Activated CD4-positive, alpha-beta T cell treated with anti-CD3 and anti-CD28 coated beads, Interleukin-2, amount 50 U/mL, for 24 hours (primary cell): ENCODE measurements at places on chromosomes 1 and 21.
A peak's percentile ranks its signal among the peaks of the same experiment; 100 is the strongest.

DNA sequence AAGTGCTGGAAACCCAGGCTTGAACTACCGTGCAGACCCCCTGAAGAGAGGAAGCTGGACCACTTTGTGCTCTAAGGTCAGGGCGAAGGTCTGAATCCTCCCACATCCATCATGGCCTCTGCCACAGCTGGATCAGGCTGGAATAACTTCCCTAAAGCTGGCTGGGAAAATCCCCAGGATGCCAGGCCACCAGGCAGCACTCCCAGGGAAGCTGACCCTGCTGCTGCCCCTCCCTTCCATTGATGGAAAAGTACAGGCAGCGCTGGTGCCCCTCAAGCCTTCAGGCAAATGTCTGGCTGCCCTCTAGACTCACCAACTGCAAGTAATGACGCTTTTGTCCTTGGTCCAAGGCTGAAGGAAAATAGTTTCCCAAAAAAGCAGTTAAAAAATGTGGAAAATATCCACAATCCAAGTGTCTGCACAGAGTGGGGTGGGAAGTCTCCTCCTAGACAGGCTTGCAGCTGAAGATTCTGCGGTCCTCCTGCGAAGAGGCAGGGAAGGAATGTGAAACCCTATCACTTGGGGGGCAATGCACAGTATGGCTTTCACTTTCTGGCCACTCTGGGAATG lies 39.9 kb upstream of the TSPAN2 start:
- DNase-seq = no peak

GRCh38 chr1:62462370-62462769 lies 25.5 kb downstream of the USP1 start:
- DNase-seq = no peak

DNA sequence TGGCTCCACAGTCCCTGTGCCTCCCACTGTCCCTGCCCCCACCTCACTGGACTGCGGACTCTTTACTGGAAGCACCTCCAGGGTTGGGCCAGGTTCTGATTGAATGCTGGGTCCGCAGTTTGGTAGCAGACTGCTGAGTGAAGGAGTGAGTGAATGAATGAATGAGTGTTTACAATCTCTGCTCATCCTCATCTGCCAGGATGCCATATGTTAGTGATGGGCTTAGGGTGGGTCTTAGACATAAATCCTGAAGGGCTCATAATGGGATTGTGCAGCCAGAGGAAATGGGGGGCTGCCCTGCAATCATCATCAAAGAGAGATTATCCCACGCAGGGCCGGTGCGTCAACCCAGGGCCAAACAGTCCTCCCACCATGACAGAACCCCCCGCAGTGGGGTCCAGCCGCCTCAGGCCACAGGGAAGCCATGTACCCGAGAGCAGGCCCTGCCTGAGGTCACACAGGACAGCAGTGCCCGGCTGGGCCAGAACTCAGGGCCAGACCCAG lies 26.1 kb downstream of the SLC1A7 start:
- no peak for DNase-seq

DNA sequence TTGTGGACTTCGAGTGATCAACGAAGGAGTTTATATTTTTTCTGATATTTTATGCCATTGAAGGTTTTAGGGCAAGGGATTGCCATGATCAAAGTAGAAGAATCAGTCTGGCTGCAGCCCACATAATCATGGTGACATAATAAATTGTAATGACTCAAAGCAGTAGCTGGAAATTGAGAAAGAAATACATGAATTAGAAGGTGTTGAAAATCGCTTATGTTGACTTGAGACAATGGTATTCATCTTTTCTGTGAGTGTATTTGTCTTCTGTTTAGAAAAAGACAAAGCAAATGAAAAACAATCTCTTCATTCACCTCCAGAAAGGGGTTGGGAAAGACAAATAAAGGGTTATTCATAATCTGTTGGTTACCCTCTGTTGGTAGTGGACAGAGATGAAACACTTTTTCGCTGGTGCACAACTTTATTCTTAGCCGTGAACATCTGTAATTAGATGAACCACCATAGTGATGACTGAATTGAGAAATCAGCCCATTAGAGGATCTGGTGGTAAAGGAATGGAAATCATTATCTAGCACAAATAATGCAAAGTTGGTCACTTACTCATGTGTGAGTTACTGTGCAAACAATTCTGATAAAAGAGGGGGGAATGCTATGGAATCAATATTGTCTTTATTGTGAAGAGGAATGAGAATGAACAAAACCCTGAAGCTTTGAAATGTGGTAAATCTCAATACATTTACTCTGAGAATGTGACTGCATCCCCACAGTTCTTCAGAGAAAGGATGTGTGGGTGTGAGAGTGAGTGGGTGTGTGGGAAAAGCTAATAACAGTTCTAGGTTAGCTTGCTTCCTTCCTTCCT lies 121.8 kb downstream of the NTNG1 start:
- DNase-seq = no peak

- DNase-seq = no peak
These were observed 156.7 kb downstream of the SYT2 start for GRCh38 chr1:202553560-202554038.

GRCh38 chr1:203631349-203631748 lies 4.7 kb downstream of the ATP2B4 start:
- DNase-seq = no peak

DNA sequence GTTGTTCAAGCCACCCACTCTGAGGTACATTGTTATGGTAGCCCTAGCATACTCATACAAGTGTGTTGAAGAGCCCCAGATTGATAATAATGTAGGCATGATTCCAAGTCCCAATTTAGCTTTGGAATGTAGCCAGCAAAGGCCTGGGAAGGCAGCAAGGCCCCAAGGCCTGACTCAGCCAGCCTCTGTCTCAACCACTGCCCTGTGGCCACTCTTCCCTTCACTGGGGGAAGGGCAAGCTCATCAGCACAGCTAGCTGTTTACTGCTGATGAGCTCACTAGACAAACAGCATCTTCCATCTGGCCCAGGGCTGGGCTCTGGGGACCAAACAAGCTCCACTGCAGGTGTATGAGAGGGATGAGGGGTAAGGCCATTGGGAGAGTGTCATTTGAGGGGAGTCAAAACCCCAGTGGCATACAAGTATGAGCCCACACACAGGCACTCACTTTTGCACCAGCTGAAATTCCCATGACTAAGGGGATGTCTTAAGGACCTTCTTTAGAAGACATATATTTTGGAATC lies 2.2 kb upstream of the IRF6 start:
- no peak for DNase-seq

DNA sequence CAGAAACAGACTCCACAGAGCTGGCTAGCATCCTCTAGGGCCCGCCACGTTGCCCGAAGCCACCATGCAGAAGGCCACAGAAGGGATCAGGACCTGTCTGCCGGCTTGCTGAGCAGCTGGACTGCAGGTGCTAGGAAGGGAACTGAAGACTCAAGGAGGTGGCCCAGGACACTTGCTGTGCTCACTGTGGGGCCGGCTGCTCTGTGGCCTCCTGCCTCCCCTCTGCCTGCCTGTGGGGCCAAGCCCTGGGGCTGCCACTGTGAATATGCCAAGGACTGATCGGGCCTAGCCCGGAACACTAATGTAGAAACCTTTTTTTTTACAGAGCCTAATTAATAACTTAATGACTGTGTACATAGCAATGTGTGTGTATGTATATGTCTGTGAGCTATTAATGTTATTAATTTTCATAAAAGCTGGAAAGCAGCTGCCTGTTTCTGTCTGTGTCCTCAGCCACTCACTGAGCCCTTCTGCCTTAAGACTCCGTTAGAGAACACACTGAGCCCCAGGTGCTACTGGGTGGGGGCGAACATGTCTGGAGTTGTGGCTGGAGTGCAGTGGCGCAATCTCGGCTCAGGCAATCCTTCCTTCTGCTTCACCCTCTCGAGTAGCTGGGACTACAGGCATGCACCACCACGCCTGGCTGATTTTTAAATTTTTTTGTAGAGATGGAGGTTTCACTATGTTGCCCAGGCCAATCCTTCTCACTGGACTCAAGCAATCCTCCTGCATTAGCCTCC lies 14.8 kb downstream of the MFSD2A start:
- DNase-seq = no peak

DNA sequence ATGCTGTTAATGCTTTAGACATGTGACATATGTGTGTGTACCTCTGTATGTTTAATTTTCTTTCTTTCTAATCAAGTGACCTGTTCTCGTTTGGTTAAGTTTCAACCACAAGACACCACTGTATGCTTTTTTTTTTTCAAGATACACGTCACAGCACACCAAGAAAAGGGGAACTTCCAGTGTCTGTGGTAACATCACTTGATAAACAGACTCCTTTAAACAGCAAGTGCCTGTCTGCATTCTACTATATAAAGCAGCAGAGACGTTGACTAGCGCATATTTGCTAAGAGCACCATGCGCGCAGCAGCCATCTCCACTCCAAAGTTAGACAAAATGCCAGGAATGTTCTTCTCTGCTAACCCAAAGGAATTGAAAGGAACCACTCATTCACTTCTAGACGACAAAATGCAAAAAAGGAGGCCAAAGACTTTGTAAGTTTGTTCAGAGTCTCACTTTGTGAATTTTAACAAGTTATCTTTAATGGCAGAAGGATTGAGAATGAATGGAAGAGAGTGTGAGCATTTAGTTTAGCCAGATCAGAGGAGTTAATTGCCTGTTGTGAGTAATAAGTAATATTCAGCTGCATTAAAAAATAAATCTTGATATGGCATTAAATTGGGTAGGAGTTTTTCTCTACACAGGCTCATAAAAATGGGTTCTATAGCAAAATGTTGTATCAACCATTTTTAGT lies at the start of gene RGS1:
Gene RGS1, plus strand, starts transcription at position 275 of the 691 bp plus-strand sequence. Its CDS starts 20 bp downstream, at position 295.
- DNase-seq = peak; percentile 45

DNA sequence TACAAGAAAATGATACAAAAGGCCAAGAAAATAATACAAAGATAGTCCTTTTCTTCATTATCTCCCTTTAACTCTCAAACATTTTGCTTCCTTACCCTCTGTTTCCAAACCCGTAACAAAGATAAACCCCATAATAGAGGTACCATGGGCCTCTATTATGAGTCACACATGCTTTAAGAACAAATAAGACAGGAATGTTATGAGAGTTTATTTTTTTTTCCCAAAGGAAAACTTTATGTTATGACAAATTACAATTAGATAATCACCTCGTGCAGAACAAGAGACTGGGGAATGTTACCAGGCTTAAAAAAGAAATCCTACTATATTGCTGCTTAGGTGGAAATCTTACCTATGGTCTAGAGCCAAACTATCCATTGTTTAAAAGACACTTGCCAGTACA lies 272.0 kb downstream of the BRINP3 start:
- DNase-seq = no peak

DNA sequence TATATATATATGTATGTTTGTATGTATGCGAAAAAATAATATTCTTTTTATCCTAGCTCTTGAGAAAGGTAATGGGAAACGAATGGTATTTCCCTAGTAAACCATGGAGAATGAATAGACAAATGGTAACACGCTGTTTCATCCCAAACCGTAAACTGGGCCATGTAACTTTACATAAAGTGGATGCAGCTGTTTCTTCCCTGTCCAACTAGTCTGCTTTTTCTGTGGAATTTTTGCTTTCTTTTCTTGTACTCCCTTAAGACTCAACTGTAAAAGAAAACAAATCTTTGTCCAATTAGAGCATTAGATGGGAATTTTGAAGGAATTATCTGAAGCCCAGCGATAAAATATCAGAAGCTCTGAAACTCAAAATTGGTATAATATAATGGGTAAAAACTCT lies 198.1 kb downstream of the NFIA start:
- no peak for DNase-seq

- DNase-seq = no peak
These were observed 254.1 kb downstream of the TRABD2B start for GRCh38 chr1:47742890-47743760.

- DNase-seq = no peak
These were observed 388.7 kb downstream of the RPS6KC1 start for GRCh38 chr1:213439703-213440102.

DNA sequence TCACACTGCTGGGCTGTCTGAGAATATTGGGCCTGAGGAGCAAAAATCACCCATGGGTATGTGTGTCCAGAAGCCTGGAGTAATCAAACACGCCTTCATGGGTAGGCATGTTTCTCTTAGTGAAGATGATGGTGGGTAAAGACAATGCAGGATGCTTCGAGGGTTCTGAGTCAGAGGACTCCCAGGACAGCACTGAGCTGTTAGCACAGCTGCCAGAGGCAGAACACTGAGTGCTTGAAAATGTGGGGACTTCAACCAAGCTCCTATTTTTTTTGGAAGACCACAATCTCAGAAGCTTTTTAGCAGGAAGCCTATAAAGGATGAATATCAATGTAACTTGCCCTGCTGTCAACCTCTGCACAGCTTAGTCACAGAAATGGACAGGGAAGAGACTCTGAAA lies 7.9 kb upstream of the NT5C1A start:
- DNase-seq = no peak

DNA sequence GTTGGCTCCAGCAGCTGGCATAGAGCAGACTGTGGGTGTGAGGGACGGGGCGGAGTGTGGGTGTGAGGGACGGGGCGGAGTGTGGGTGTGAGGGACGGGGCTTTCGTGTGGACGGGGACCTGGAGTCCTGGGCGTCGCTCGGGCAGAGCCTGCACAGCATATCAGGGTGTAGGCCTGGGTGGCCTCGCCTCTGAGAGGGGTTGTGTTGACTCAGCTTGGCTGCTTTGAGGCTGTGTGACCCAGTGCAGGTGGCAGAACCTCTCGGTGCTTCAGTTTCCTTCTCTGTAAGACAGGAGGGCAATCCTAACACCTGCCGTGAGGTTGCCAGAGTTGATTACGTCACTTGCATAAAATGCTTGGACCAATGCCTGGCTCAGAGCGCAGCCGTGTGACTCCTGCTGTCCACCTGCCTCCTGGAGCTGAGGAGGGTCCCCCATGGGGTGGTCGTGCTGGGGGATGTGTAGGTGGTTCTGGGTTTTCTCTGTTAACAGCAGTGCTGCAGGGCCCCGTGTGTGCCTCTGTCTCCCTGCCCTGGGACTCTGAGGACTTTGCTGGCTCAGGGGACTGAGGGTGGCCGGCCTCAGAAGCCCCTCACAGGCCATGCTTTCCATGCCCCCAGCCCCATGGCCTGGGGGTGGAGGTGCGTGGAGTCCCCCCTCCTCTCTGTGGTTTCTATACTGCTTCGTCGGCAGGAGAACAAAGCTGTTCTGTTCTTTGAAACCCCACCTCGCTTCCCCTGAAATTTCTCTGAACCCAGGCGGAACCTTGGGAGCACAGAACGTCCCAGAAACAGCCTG lies 15.4 kb downstream of the PDXK start:
- DNase-seq = no peak

DNA sequence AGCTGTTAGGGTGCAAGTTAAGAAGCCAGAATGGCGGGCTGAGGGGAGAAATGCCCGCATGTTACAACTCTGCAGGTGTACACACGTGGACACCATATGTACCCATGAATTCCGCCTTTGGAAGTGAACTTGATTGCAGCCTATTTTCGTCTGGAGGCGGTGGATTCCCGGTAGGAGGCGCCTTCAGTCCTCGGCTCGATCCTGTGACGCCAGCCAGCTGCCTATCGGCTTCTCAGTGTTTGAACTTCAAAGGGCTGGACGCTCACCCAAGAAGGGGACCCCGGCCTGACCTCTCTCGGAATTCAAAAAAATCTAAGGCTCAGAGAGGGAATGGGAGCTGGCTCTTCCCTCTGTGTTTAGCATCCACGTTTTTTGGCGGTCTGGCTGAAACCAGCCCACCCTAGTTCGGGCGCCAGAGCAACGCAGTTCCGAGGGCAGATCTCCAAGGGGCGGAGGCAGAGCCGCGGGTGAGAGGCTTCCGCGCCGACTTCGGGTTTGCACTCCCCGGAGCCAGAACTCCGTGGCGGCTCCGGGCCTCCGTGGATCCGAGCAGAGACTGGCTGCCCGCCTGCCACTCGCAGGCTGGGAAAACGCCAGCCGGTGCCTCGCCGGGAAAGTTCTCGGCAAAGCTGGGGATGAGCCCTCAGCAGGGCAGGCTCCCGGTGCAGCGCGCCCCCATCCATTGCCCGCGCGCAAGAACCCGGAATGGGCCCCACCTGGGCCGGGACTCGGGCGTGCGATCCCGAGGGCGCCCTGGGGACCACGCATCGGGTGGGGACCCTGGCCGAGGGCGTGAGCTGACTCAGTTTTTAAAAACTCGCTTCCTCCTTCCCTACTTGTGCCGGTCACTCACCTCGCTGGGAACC lies 996 bp upstream of the TMEM51 start:
- no peak for DNase-seq
